Stimulated activated CD4-positive, alpha-beta T cell treated with anti-CD3 and anti-CD28 coated beads, Interleukin-12 subunit alpha, Interleukin-12 subunit beta, amount 100 ng/mL, for 48 hours (primary cell): ENCODE measurements at places on chromosomes 16 and 17.

DNA sequence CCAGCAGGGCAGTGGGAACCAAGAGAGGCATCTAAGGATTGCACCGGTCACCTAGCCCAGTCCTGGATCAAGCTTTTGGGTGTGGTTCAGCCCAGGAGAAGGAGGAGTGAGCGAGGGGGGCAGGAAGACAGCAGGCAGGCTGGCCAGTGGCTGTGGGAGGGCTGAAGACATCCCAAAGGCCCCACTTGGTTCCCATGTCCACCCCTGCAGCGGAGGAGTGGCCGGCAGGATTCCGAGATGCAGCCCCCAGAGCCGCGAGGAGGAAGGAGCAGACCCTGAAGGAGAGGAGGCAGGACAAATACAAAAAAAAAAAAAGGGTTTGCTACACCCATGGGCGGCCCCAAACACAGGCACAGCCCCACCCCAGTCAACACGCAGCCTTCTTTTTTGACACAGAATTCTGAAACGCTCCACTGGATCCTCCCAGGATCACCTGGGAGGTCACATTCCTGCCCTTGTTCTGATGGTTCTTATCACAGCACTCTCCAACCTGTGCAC, 1.1 kb upstream of the SLC47A2 start:
- DNase-seq, result no peak

GRCh38 chr17:12866244-12866643, 76.9 kb downstream of the ARHGAP44 start:
- no peak for DNase-seq

DNA sequence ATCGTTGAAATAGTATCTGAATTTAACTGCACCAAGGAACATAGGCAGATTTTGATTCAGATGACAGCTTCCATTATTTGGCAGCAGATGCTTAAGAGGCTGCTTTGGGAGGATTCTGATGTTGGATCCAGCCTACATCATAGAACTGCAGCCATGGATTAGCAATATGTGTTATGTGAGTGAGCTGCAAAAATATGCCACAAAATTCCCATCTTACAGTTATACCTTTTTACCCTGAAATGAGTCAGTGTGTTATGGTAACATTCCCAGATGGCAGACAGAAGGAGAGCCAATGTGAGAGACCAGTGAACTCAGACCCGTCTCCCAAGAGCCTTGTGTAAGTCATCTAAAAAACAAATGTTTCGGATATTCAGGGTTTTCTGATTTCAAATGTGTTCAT, 206.1 kb downstream of the CDH13 start:
- DNase-seq, result no peak

GRCh38 chr16:47465919-47466630, 4.9 kb downstream of the PHKB start:
- DNase-seq, result no peak

GRCh38 chr16:23128056-23128455, 21.2 kb downstream of the USP31 start:
- no peak for DNase-seq

- DNase-seq, result no peak
Measured at GRCh38 chr17:83179374-83179773, 100.0 kb downstream of the METRNL start.

- DNase-seq, result no peak
Measured at GRCh38 chr16:72903176-72903575, 144.8 kb downstream of the ZFHX3 start.

DNA sequence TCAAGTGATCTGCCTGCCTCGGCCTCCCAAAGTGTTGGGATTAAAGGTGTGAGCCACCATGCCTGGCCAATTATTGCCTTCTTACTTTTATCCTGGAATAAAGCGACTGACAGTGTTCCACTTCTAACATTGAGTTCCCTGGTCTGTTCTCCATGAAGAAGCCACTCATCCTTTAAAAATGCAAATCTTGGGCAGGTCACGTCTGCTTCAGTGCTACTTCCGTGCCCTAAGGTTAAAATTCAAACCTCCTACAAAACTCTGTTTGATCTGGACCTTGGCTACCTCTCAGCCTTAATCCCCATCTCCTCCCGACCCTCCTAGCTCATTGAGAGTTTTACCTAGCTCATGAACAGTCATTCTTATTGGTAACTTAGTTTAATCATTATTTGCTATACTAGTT, 9.6 kb upstream of the SHISA9 start:
- DNase-seq, result no peak
